Cortex of kidney (tissue), 1 donor: ENCODE measurements at places on chromosomes 5 and 9.

DNA sequence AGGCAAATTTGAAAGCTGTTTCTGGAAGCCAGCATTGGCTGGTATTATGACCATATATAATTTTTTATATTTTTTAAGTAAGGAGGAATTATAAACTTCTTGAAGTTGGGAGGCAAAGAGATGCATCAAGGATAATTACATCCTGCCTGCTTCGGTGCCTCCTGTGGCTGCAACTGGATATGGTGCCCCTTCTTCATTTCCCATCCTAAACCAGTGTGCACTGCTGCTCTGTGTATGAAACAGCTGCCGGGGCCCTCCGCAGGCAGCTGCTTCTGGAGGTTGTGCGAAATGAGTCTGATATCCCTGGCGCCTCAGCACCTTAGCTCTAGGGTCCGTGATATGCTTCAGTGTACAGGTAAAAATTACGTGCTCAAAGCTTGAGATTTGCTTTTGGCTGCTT is 304.2 kb downstream of the ENC1 start:
- no peak for DNase-seq

- no peak for DNase-seq
These were observed 111.9 kb downstream of the ICE1 start for GRCh38 chr5:5534333-5534732.

GRCh38 chr5:39201781-39202596 is 17.4 kb downstream of the FYB1 start:
- DNase-seq = no peak

DNA sequence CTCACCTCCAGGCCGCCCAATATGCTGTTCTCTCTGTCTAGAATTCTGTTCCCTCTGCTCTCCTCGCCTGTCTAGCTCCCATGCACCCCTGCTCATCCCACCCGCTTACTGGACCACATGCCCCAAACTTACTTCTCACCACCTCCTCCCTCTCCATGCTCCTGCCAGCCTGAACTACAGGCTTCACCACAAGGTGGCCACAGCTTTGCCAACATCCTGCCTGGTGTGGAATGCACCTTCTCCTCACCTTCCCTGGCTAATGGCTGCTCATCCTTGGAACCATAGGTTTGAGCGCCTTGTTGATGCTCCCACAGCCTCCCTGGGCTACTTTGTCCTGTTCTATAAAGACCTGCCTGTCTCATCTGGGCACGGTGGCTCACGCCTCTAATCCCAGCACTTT is 9.6 kb downstream of the LAMC3 start:
- DNase-seq = no peak

DNA sequence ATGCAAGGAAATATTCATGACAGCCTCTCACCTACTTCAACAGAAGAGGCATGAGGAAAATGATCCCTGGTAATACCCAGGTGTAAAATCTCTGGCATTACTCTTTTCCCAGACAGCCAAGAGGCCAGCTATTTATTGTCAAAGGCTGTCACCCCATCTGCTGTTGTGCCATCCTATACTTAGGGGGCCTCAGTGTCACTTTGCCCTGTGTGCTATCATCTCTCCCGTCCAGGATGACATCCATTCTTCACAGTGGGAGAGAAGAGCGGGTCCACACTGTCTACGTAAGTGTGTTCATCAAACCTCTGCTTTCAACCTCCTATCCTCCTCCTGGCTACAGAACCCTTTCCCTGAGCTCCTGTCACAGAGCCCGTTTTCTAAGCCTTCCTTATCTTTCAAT is 82.6 kb downstream of the MYO10 start:
- DNase-seq = no peak

DNA sequence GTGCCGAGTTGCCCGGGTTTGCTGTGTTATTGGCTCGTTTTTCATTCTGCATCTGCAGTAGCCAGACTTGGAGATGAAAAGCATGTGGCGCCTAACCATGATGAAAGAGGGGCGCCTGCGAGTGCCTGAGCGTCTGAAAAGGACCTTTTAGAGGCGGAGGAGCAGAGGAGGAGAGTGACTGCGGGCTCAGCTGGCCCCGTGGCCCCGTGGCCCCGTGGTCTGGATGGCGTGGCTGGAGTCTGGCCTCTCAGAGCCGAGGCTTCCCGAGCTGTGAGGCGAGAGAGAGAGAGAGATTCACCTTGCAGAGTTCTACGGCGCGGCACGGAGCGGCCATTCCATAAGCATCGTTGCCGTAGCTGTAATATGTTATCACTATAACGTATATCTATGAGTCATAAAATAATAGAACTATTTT is 55.3 kb upstream of the RNU6ATAC start:
- DNase-seq = no peak

DNA sequence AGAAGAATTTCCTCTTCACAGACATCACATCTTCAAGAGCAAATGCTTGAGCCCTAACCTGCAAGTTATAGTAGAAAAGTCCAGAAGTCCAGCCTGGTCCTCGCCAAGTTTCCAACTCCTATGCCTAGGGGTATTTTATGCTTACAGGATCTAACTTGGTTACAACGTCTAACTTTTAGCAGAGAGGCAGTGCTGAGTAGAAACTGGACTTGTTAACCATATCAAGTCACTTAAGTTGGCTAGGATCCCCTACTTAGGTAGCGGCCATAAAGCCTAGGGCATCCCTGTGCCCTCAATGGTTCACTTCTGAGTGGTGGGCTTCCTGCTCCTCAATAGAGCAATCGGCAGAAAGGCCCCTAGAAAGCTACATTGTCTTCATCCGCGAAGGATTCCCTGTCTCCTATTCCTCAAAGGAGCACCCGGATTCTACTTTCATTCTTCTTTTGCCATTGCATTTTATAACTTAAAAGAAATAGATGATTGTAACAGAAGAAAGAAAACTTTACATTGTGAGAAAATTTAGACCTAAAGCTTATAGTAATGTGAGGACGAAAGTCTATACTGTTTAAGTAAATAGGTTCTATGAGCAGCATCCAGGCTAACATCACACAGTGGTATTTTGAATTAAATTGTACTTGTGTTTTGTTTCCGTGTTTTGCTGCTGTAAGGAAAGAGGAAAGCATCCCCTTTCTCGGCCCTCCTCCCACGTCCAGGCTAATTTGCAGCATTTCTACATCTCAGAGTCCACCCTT is 1.3 kb upstream of the MTAP start:
- no peak for DNase-seq

- DNase-seq = no peak
These were observed 174.9 kb upstream of the MVB12B start for GRCh38 chr9:126151686-126152134.

DNA sequence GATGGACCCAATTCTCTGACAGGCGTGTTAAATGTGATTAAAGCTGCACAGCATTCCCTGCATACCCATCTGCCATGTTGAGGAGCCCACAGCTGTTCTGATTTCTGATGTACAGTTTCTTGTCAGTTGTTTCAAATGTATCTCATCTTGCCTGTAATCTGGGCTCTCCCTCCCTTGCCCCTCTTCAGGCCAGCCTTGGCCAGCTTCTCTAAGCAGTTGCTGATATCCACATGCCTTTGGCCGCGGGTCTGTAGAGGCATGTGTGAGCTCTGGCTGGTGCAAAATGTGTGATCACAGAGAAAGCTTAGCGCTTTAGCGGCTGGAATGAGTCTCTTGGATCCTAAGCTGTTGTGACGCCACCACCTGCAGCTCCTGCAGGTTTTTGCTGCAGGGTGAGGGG is 332.0 kb downstream of the MLLT3 start:
- DNase-seq = no peak

GRCh38 chr9:120774719-120775118 is 18.5 kb downstream of the FBXW2 start:
- no peak for DNase-seq

- DNase-seq = no peak
These were observed 579 bp upstream of the NTRK2 start for GRCh38 chr9:84669013-84669287.

- DNase-seq = no peak
These were observed 41.6 kb upstream of the ZNF300 start for GRCh38 chr5:150946351-150946905.
